ENCODE measurements at places on chromosomes 6 and 20.

GRCh38 chr20:38842026-38842425 is 36.5 kb downstream of the PPP1R16B start:
- no peaks in the 10 kb centered on the region for H3K36me3 ChIP-seq

DNA sequence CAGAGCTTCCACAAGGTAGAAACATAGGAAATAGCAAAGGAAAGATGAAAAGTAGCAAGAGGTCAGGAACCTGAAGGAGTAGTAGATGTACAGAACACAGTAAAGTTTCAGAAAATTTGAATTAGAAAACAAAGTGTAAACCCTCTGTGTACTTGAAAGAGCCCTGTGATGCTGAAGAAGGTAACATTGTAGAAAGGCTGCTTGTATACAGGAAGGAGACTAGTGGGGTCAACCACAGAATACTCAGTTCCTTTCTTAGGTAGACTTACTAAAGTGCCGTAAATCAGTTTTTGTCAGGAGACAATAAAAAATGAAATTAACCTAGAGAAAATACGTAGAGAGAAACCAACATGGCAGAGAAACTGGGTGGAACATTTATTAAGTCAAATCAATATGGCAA is 149.7 kb downstream of the AIG1 start:
- peaks cover 10% of the 10 kb centered on the region for H3K4me1 ChIP-seq
- no peak for DNase-seq
- H3K27ac ChIP-seq: no peak overlapping the region
- H3K27me3 ChIP-seq: no peaks in the 10 kb centered on the region
- no peak overlapping the region for H3K4me3 ChIP-seq

DNA sequence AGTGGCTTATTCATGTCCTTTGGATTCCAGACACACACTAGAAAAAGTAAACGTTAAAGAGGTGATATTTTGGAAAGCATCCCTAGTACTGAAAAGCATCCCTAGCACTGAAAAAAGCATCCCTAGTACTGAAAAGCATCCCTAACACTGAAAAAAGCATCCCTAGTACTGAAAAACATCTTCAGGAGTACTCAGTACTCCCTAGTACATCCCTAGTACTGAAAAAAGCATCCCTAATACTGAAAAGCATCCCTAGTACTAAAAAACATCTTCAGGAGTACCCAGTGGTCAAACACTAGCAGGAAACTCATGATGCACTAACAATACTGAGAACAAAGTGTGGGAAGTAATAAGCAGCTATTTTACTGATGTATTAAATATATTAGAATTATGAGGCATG is 45.6 kb upstream of the SAMHD1 start:
- H3K4me1 ChIP-seq: no peaks in the 10 kb centered on the region
- no peak overlapping the region for H3K4me3 ChIP-seq
- no peaks in the 10 kb centered on the region for H3K27me3 ChIP-seq
- no peak overlapping the region for H3K27ac ChIP-seq
- peaks cover 43% of the 10 kb centered on the region for H3K36me3 ChIP-seq

GRCh38 chr20:57930351-57930750 is 220.5 kb upstream of the PMEPA1 start:
- H3K4me1 ChIP-seq: peaks cover 11% of the 10 kb centered on the region
- no peak overlapping the region for H3K27ac ChIP-seq
- H3K27me3 ChIP-seq: peaks cover 38% of the 10 kb centered on the region
- no peak for DNase-seq

DNA sequence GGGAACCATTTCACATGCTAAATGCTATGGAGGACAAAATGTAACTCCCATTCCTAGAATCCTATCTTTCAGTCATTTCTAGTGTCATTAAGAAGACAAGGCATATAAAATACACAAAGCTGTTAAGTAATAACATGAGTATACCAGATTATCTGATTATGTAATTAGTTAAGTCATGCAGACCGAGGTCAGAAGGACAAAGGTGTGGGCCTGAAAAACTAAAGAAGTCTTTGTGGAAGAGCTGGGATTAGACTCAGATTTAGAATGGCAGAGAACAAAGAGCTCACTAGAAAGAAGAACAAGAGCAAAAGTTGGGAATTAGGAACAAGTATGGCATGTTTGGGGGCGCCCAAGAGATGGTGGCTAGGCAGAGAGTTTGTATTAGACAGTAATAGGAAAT is 37.0 kb downstream of the EFHC1 start:
- H3K36me3 ChIP-seq: peaks cover 5% of the 10 kb centered on the region
- H3K4me3 ChIP-seq: no peak overlapping the region
- no peak overlapping the region for H3K27ac ChIP-seq
- no peaks in the 10 kb centered on the region for H3K4me1 ChIP-seq

DNA sequence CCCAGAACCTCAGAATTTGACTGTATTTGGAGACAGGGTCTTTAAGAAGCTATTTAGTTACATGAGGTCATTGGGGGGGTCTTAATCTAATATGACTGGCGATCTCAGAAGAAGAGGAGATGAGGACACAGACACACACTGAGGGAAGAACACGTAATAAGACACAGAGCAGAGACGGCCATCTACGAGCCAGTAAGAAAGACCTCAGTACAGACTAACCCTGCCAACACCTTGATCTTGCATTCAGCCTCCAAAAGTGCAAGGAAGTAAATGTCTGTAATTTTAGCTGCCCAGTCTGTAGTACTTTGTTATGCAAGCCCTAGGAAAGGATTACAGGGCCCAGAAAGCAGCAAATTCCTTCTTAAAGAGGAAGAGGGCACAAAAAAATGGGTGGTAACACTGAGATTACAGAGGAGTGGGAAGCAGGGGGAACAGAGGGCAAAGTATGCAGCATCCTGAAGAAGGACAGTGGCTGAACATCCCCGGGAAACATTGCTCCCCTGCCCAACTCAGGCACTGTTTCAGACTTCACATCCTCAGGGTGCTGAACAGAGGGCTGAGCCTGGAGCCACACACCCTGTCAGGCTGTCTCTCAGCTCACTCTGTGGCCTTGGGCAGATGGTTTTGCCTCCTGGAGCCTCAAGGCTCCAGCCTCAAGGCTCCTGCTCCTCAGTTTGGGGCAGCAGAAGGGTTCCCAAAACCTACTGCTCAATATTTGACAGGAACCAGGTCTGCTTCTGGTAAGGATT is 27.9 kb upstream of the SIRPG start:
- no peaks in the 10 kb centered on the region for H3K4me1 ChIP-seq
- H3K27me3 ChIP-seq: peaks cover 49% of the 10 kb centered on the region
- DNase-seq: no peak
- no peak overlapping the region for H3K27ac ChIP-seq
- no peak overlapping the region for H3K4me3 ChIP-seq

DNA sequence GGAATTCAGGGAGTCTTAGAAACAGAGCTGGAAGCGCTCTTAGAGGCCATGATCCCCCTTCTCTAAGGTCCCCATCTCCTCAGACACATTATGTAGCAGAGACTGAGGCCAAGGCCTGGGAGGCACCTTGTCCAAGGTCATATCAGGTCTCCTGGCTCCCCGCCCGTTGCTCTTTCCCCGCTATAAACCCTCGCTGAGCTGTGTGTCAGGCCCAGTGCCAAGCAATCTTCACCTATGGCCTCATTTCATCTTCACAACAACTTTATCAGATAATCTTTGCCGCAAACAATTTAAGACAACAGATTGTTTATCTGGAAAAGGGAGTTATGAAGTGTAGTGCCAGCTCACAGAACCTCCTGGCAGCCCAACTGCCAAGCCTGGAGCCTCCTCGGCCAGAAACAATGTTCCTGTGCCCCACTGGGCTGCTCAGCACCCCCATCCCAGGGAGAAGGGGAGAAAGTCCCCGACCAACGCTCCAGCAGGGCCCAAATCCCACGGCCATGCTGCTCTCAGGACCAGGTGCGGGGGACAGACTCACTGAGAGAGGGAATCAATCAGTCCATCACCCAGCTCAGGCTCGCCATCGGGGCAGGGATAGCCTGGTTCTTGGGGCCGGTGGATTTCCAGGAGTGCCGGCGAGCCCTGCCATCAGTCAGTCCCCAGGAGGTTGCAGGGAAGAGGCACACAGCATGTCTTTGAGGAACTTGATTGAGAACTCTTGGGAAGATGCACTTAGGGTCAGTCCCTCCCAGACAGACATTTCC is 16.9 kb upstream of the FANCE start:
- no peaks in the 10 kb centered on the region for H3K4me1 ChIP-seq
- no peak overlapping the region for H3K4me3 ChIP-seq
- H3K36me3 ChIP-seq: no peaks in the 10 kb centered on the region

GRCh38 chr6:170553534-170554012 is 466 bp upstream of the PSMB1 start:
- no peak for DNase-seq
- H3K27ac ChIP-seq: no peak overlapping the region
- H3K27me3 ChIP-seq: no peaks in the 10 kb centered on the region
- H3K4me1 ChIP-seq: peaks cover 16% of the 10 kb centered on the region

GRCh38 chr6:101912311-101912710 is 518.8 kb downstream of the GRIK2 start:
- peaks cover 3% of the 10 kb centered on the region for H3K27me3 ChIP-seq
- no peak overlapping the region for H3K4me3 ChIP-seq
- H3K36me3 ChIP-seq: no peaks in the 10 kb centered on the region
- no peak for DNase-seq

- no peaks in the 10 kb centered on the region for H3K27me3 ChIP-seq
- H3K27ac ChIP-seq: peak overlapping the region; percentile 94
- H3K4me1 ChIP-seq: peaks cover 28% of the 10 kb centered on the region
- no peak for DNase-seq
Observed at GRCh38 chr20:52031563-52032303, 159.8 kb downstream of the ZFP64 start.

- DNase-seq: peak; percentile 19
- peaks cover 48% of the 10 kb centered on the region for H3K27me3 ChIP-seq
- H3K4me1 ChIP-seq: no peaks in the 10 kb centered on the region
- no peak overlapping the region for H3K4me3 ChIP-seq
- H3K36me3 ChIP-seq: no peaks in the 10 kb centered on the region
- no peak overlapping the region for H3K27ac ChIP-seq
Observed at GRCh38 chr20:59811681-59812171, 121.7 kb downstream of the SYCP2 start.

- H3K36me3 ChIP-seq: no peaks in the 10 kb centered on the region
- no peak for DNase-seq
- H3K27ac ChIP-seq: peak overlapping the region; percentile 70
- H3K4me1 ChIP-seq: peaks cover 71% of the 10 kb centered on the region
- no peak overlapping the region for H3K4me3 ChIP-seq
Observed at GRCh38 chr6:45610832-45611231, 233.1 kb upstream of the SUPT3H start.

DNA sequence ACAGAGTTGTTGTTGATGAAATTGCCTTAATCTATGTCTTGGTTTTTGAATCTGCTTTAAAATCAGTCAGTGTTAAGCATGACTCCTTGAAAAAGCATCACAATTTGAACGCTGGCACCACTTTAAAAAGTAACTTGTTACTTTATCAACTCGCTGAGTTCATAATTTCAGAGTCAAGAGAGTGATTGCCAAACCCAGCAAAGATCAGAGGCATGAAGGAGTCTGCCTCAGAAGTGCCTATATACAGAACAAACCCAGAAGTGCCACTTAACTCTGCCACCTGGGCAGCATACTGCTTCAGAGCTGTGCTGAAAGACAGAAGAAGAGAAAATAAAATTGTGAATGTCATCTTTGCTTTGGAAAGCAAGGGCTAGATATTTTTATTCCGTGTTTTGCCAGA is 73.6 kb upstream of the HCRTR2 start:
- H3K27me3 ChIP-seq: no peaks in the 10 kb centered on the region
- no peak overlapping the region for H3K27ac ChIP-seq
- no peaks in the 10 kb centered on the region for H3K36me3 ChIP-seq

DNA sequence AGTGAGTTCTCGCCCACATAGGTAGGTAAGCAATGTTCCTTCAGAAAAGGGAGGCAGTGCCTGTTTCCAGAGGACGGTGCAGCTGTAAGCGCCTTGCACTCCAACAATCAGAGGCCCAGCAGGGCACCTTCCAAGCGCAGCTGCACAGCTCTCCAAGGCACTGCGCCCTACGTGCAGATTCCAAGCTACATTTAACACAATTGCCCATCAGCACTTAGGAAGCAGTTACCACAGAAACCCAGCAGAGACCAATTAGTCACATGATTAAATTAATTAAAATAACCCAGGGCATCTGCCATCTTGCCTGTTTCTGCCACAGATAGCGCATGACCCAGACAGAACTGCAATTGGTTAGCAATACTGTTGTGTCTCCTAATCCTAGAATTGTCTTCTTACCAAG is 65.5 kb downstream of the SOBP start:
- no peaks in the 10 kb centered on the region for H3K27me3 ChIP-seq
- H3K4me3 ChIP-seq: no peak overlapping the region
- H3K27ac ChIP-seq: no peak overlapping the region
- peaks cover 2% of the 10 kb centered on the region for H3K36me3 ChIP-seq
- no peak for DNase-seq

DNA sequence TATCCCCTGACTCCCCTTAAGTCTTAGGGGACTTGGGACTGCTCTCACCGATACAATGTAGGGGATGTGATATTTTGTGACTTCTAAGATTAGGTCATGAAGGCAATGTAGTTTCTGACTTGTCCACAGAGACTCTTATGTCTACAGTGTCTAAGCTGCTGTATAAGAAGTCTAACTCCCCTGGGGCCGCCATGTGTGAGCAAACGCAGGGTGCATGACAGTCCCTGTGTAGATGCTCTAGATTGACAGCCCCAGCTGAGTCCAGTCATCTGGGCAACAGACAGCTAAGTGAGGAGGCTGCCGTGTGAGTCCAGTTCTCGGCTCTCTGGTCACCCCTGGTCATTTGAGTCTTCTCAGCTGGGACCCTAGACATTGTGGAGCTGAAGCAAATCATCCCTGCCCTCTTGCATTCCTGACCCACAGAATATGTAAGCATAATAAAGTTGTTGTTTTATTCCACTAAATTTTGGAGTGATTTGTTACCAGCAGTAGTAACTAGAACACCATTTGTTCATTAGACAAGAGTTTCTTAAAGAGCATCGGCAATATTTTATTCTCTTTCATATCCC is 743.3 kb upstream of the CHD6 start:
- H3K27ac ChIP-seq: no peak overlapping the region
- no peaks in the 10 kb centered on the region for H3K4me1 ChIP-seq
- no peak for DNase-seq
- H3K4me3 ChIP-seq: no peak overlapping the region
- H3K27me3 ChIP-seq: peaks cover 4% of the 10 kb centered on the region

GRCh38 chr20:63027922-63028389 is 21.2 kb upstream of the BHLHE23 start:
- no peak overlapping the region for H3K4me3 ChIP-seq
- peaks cover 6% of the 10 kb centered on the region for H3K4me1 ChIP-seq
- DNase-seq: no peak
- H3K36me3 ChIP-seq: no peaks in the 10 kb centered on the region

- no peak overlapping the region for H3K27ac ChIP-seq
- no peaks in the 10 kb centered on the region for H3K27me3 ChIP-seq
Observed at GRCh38 chr6:71523548-71523947, 234.9 kb downstream of the OGFRL1 start.

DNA sequence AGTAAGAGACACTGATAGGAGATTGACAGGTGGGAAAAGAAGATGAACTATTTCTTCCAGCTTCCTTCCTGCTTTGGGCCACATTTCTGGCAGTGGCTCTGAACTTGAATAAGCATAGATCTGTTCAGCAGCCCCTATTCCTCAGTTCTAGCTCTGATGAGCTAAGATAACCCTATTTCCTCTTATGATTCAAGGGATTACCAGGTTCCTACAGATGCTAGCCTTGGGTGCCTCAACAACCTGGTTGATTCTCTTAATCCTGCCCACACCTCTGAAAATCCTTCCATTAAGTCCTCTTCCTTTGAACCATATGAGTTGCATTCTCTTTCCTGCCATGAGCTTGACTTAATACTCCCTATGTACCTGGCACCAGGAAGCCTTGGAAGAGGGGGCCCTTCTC is 49.8 kb upstream of the MOCS1 start:
- H3K4me3 ChIP-seq: no peak overlapping the region
- H3K27ac ChIP-seq: no peak overlapping the region
- DNase-seq: no peak
- peaks cover 1% of the 10 kb centered on the region for H3K4me1 ChIP-seq
